ENCODE measurements at places on chromosomes 2 and 18.
A peak's percentile ranks its signal among the peaks of the same experiment; 100 is the strongest.

- DNase-seq: no peak
Measured at GRCh38 chr18:56637176-56637575, 1.2 kb downstream of the TXNL1 start.

GRCh38 chr2:108982259-108982679, 6.8 kb downstream of the EDAR start:
- no peak for DNase-seq

DNA sequence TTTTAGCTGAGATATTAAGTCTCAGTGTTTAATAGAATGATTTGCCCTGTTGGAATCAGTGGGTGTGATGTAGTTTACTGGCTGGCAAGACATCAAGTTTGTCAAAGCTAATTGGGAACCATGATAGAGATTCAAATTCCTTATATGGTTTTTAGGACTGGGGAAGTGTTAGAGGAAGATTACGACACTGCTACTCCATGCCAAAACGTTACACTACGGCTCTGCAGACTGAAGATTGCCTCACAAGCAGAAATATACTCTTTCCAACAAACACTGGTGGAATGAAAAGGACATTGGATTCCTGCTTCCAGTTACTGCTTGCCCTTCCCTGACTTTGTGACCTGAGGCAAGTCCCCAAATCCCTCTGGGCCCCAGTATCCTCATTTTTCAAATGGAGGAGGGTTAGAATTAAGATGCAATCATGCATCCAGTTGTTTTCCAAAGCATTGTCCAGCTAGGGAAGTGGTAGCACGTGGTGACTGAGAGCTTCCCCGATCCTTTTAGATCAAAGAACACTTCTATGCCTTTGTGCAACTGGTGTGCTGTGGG, 147.6 kb downstream of the CDC42EP3 start:
- DNase-seq: peak; percentile 91

DNA sequence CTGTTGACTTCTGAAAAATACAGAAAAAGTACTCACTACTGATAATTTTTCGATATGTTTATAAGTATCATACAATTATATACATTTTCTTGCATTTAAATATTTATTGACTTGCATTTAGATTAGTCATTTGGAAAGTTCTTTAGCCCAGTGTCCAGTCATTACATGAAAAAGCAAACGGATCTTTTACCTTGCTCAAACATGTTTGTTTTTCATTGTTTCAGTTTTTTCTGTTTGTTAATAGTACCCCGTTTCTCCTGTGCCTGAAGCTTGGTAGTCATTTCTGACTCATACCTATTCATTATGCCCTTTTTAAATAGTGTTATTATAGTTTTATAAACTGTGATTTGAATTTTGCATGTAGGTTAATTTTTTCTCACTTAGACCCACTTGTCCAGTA, 28.1 kb downstream of the CEP192 start:
- no peak for DNase-seq

- peak; percentile 75 for DNase-seq
Measured at GRCh38 chr18:3611313-3612090, 161.5 kb downstream of the TGIF1 start.

GRCh38 chr2:234032279-234032856, 18.1 kb upstream of the SPP2 start:
- DNase-seq: peak; percentile 72

DNA sequence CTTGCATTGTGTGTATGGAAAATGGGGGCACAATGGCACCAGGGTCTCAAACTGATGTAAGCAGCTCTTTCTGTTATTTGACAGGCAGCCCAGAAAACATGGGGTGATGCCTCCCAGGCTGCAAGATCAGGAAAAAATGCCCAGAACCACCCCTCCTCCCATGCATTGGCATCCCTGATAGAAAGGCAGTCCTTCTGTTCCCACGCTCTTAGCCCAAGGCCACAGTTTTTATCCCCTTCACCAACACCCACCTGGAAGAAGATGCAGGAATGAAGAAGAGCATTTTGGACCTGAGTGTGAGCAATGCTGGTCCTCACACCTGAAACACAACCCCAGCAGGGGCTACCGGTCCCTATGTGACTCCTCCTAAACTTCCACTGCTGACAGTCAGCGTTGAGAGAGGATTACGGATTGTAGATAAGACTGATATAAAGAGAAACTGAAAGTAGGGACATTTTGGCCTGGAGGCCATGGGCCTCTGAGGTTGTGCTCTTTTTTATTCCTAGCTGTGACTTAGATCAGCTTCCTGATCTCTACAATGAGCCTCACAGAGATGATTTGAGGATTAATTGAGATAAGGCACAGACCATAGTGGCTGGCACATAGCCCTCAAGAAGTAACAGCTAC, 386.0 kb upstream of the ATP5MC3 start:
- no peak for DNase-seq

GRCh38 chr2:144595686-144596072, 75.8 kb upstream of the ZEB2 start:
- no peak for DNase-seq

DNA sequence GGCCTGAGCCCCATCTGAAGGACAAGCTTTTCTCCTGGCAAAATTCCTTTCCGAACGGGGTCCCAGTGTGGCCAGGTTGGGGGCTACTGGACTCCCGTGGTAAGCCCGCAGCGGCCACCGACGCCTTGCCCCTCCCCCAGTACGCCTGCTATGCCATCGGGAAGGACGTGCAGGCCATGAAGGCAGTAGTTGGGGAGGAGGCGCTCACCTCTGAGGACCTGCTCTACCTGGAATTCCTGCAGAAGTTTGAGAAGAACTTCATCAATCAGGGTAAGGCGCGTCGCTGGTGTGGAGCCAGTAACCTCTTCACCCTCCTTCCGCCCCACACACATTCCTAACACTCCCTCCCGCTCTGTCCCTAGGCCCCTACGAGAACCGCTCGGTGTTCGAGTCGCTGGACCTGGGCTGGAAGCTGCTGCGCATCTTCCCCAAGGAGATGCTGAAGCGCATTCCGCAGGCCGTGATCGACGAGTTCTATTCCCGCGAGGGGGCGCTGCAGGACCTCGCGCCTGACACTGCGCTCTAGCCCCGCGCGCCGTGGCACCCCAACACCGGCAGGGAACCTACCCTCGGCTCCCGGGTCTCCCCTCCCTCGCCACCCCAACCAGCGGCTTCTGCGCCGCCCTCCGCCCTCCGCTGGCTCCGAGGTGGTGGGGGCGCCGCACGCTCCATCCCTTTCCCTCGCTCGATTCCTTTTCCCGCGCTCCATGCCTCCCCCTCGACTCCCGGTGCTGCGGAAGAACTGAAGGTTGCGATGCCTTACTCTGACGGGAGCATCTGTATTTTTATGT, 13.6 kb upstream of the ANKRD53 start:
- DNase-seq: peak; percentile 53

- DNase-seq: peak; percentile 24
Measured at GRCh38 chr2:158973116-158973956, 4.9 kb downstream of the TANC1 start.

- peak; percentile 16 for DNase-seq
Measured at GRCh38 chr18:25517881-25518715, 166.1 kb upstream of the ZNF521 start.

GRCh38 chr2:85132834-85133637, at the start of gene TCF7L1:
Gene TCF7L1, plus strand, starts transcription at chr2:85133392. Its CDS starts 293 bp downstream, at chr2:85133685.
- DNase-seq: peak; percentile 93

GRCh38 chr2:99445065-99445464, 44.8 kb downstream of the REV1 start:
- no peak for DNase-seq

DNA sequence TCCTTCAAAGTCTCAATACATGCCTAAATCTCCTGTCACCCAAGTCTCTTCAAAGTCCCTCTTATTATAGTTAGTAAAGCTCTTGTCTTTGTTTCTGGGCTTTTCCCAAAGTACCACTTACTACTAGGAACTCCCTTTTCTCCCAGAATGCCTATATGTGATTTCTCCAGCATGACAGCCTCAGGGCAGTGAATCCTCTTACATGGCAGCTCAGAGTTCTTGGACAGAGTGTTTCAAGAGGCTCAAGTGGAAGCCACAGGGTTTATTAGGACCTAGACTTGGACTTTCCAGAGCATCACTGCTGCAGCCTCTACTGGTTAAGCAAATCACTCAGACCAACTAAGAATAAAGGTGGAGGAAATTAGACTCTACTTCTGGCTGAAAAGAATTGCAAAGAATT, 98.9 kb downstream of the CSRNP3 start:
- DNase-seq: no peak

DNA sequence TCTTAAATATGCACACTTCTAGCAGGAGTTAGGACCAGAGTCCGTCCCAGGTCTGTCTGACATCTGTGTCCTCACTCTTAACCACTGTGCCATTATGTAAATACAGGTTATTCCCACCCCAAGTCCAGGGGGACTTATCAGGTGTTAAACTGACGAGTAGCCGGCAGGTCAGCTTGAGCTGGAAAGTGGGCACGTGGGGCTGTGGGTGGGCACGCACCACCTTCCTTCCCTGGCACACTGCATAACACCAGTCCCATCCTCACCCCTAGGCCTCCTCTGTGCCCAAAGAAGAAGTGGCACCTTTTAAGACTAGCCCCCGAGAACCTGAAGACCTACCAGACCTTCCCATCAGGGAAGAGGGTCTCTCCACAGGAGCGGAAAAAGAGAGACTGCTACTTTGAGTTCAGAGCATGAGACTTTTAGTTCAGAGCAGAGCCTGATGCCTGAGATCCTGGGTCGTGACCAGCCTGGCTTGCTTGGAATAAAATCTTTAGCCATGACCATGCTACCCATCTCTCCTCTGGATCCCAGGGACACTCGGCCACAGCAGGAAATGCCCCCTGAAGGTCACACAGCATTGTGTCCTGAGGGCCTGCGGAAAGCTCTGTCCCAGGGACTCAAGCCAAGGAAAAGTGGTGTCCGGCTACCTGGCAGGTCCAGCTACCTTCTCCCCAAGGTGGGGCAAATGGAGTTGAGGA, 62.0 kb downstream of the CIB4 start:
- DNase-seq: no peak

GRCh38 chr2:189440644-189440946, 679 bp upstream of the WDR75 start:
- DNase-seq: no peak

DNA sequence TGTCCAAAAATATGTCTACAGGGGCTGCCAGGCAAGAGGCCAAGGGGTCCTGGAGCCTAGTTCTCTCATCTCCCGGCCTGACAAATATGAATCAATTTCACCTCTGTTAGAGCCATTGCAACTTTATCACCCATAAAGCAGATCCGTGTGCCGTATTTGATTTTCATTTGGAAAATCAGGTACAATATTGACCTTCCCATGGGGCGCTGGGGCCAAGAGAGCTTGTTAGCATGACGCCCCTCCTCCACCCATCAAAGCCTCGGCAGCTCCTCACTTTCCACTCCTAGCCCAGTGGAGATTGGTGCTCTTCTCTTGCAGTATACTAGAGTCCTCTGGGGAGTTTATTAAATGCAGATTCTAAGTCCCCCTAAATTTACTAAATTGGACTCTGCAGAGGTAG, 96.8 kb downstream of the CAPN13 start:
- DNase-seq: no peak

- DNase-seq: no peak
Measured at GRCh38 chr18:39460136-39460535, 1894.5 kb upstream of the CELF4 start.

DNA sequence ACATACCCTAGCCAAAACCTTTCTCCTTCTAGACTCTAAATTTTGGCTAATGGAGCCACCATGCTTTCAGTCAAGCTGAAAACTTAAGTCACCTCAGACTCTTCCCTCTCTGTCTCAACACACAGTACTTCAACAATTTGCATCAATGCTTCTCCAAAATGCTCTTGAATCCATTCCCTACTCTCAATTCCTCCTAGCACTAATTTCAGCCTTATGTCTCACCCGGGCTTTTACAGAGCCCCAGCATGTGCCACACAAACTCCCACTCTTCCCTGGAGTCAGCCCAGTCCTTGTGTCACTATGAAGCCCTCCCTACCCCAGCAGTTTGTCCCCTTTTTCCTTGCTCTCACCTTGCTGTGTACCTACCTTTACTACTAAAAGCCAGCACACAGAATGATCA, 38.7 kb downstream of the AAK1 start:
- no peak for DNase-seq

GRCh38 chr2:233371641-233372040, 17.3 kb downstream of the DGKD start:
- no peak for DNase-seq

GRCh38 chr2:66574701-66575624, 140.0 kb downstream of the MEIS1 start:
- DNase-seq: peak; percentile 93

DNA sequence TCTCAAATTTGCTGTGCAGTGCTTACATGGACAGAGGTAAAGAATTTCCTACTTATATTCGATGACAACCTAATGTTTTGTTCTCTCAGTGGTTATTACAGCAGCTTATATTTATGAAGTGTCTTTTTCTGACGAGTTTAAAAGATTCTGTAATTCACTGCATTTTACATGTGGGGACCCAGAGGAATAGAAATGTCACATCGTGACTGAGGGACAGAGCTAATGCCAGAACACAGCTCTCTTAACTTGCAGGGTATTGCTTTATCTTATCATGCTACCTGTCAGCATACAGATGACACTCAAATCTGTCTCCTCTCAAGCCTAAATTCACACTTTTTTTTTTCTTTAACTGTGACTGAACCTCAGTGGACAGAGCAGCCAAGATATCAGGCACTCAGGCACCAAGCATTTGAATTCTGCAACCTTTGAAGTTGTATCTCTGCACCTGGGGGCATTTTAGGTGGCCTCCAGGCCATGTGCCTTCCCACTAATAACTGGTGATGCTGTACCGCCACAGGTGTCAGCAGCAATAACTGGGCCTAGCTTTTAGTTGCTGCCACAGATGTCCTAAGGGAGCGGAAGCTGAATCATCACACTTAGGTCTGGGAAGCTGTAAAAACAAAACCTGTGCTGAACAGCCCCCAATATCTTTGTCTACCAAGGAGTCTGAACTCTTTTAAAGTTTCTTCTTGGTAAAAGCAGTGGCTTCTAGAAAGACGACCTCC, 315.8 kb upstream of the NRP2 start:
- DNase-seq: no peak

DNA sequence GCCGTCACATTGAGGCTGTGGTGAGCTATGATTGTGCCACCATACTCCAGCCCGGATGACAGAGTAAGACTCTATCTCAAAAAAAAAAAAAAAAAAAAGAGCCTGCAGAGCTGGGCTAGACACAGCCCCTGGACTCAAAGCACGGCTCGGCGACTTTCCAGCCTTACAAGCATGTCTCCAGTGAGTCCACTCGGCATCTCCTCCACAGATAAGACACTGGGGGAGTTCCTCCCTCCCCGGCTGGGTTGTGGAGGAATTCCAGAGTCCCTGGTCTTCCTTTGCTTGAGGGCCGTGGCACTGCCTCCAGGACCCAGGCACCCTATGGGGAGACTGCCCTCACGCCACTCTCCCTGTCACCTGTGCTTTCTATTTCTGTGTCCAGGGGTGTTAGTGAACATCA, 30.9 kb upstream of the RPL31 start:
- no peak for DNase-seq

- no peak for DNase-seq
Measured at GRCh38 chr2:218033208-218033589, 30.4 kb upstream of the TNS1 start.

Data from fibroblast of skin of abdomen (primary cell).